EH (cell line): ENCODE measurements at places on chromosomes 13 and 19.
A peak's percentile ranks its signal among the peaks of the same experiment; 100 is the strongest.

GRCh38 chr19:33287927-33288326 is 14.4 kb downstream of the CEBPA start:
- no peak for DNase-seq

- peak; percentile 81 for DNase-seq
Measured at GRCh38 chr19:35869327-35870123, 1.2 kb downstream of the APLP1 start.

GRCh38 chr13:90622541-90622940 is 724.9 kb upstream of the MIR17HG start:
- DNase-seq = peak; percentile 47

- peak; percentile 88 for DNase-seq
Measured at GRCh38 chr19:40464059-40465024, 1.2 kb downstream of the BLVRB start.

DNA sequence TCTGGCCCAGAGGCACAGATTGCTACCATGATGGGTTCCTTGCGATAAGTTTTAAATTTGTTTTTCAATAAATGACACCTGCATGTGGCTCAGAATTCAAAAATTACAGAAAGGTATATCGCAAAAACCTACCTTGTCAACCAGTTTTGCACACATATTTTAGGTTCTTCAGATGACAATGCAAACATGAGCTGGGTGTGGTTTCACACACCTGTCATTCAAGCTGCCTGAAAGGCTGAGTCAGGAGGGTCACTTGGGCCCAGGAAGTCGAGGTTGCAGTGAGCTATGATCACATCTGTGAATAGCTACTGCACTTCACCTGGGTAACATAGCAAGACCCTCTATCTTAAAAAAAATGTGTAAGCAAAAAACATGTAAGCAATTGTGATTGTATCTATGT is 56.1 kb downstream of the DNM2 start:
- no peak for DNase-seq

DNA sequence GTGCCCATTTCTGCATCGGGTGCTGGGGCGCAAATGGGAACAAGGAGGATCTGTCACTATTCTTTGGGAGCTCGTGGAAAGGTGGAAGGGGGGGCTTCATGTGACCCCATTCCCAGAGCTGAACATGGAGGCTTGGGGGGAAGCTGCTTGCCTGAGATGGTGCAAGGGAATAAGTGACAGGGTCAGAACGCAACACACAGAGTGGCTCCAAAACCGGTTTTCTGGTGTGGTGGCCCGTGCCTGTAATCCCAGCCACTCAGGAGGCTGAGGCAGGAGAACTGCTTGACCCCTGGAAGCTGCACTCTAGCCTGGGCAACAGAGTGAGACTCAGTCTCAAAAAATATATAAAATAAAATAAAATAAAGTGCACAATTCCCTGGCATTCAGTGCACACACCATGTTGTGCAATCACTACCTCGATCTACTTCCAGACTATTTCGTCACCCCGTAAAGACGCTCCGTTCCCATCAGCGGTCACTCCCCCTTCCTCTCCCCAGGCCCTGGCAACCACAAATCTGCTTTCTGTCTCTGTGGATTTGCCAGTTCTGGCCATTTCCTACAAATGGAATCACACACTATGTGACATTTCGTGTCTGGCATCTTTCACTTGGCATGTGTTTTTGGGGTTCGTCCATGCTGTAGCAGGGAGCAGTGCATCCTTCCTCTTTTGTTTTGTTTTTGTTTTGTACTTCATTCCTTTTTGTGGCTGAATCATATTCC is 18.2 kb upstream of the COMP start:
- peak; percentile 86 for DNase-seq

DNA sequence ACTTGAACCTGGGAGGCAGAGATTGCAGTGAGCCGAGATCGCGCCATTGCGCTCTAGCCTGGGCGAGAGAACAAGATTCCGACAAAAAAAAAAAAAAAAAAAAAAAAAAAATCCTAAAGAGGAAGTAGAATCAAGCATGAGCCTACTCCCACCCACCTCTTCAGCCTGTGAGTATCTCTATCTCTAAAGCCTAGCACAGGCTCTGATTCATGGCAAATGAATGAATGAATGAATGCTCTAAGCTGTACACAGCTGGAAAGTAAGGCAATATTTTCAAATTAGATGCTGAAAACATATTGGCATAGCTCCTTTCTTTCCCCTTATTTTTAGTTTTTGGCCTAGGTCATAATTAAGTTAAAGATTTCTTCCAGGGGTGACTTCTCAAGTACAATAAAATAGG is 35.7 kb upstream of the FAM216B start:
- no peak for DNase-seq

DNA sequence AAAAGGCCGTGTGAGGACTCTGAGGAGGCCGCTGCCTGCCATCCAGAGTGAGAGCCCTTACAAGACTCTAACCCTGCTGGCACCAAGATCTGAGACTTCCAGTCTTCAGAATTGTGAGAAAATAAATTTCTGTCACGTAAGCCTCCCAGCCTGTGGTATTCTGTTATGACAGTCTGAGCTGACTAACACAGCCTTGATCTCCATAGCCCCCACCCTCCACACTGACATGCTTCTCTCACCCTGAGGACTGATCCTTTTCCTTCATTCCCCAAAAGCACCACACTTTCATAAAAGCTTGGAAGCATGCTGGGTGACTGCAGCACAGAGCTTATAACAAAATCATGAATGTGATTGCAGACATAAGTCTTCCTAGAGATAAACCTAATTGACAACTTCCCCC is 1059.8 kb downstream of the UQCRFS1 start:
- DNase-seq = no peak

DNA sequence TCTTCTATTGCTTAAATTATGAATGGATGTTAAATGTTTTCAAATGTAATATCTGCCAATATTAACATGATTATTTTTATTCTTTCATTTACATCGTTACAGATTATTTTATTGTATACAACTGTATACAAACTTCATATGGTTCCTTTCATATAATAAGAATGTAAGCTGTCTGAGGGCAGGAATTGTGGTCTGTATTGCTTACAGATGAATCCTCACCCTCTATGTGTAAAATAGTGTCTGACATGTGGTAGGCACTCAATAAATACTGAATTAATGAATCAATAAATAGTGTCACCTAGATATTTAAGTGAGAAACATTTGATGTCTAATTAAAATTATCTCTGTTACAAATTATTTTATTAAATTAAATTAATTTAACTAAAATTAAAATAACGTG is 7.8 kb downstream of the FPR3 start:
- DNase-seq = no peak

DNA sequence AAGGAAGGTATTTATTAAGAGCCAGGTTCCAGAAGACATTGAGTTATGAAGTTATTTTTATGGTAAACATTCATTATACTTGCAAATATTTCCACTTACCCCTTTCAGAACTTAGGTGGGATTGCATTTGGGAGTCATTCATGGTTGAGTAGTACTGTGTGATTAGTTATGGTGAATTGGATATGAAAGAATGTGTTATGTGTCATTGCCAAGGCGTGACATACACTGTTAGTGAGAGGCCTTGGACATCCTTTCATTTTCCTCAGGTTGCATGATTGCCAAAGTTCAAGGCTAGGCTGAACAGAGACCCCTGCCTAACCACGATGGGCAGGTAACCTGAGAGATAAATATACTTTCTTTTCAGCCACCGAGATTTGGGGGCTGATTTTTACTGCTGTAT is 40.9 kb upstream of the MYO16 start:
- DNase-seq = no peak

- DNase-seq = peak; percentile 15
Measured at GRCh38 chr13:24627090-24627714, 53.0 kb upstream of the ATP12A start.

- no peak for DNase-seq
Measured at GRCh38 chr19:35299523-35300338, 7.8 kb downstream of the MAG start.

- DNase-seq = peak; percentile 95
Measured at GRCh38 chr13:23570099-23570920, at the start of gene TNFRSF19. TNFRSF19 (plus strand) TSS chr13:23570412; CDS start chr13:23590184, 19,772 bp downstream.

- peak; percentile 71 for DNase-seq
Measured at GRCh38 chr19:57934820-57935665, at the start of gene ZNF418. ZNF418 (minus strand) TSS chr19:57935402; CDS start chr19:57933822, 1,580 bp downstream.

GRCh38 chr13:56718791-56719190 is 421.9 kb upstream of the PRR20A start:
- DNase-seq = no peak

DNA sequence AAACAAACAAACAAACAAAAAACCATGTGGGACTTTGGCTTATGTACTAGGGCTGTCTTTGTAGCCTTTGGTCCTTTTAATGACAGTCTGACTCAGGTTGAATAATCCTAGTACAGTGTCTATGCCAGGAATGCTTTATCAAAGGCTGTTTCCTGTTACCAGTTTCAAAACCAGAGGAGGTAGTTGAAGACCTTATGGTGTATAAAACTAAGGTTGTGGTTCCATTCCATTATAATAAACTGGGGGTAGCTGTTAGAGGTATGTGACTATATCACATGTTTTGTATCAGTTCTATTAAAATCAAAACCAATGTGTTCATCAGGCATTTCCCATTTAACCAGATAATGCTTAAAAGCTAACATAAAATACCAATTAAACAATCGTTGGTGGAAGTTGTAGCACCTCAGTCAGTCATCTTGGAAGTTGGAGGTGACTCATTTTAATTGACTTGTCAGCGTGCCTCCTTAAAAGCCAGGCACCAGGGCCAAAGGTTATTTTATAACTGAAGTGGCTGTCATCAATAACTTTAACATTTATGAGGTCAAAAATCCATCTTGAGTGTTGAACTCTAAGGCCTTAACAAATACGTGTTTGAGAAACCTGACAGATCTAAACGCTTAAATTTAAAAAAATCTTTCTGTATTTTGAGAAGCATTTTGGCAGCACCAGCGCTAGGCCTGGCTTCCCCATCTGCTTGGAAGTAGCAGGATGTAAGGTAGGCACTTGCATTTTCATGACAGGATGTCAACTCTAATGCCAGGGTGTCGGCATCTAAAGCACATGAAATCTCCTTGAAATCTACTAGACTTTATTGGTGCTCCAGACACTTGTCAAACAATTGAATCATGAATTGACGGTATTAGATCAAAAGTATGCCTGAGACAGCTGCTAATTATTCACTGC is 162.5 kb downstream of the LMO7 start:
- DNase-seq = peak; percentile 60

- no peak for DNase-seq
Measured at GRCh38 chr13:113669755-113670341, 2.8 kb downstream of the GRK1 start.

GRCh38 chr13:101949681-101950080 is 452.2 kb downstream of the FGF14 start:
- no peak for DNase-seq

- no peak for DNase-seq
Measured at GRCh38 chr13:31195616-31196015, 4.2 kb upstream of the B3GLCT start.

DNA sequence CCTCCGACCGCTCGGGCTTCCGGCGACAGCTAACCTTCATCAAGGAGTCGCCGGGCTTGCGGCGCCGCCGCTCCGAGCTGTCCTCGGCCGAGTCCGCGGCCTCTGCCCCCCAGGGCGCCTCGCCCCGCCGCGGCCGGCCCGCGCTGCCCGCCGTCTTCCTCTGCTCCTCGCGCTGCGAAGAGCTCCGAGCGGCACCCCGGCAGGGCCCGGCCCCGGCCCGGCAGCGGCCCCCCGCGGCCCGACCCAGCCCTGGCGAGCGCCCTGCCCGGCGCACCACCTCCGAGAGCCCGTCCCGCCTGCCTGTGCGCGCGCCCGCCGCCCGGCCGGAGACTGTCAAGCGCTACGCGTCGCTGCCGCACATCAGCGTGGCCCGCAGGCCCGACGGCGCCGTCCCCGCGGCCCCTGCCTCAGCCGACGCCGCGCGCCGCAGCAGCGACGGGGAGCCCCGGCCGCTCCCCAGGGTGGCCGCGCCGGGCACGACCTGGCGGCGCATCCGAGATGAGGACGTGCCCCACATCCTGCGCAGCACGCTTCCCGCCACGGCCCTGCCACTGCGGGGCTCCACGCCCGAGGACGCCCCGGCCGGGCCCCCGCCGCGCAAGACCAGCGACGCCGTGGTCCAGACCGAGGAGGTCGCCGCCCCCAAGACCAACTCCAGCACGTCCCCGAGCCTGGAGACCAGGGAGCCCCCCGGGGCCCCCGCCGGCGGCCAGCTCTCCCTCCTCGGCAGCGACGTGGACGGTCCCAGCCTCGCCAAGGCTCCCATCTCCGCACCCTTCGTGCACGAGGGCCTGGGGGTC is 9.6 kb downstream of the C19orf25 start:
- DNase-seq = peak; percentile 38

- no peak for DNase-seq
Measured at GRCh38 chr13:51926528-51926885, 64.7 kb downstream of the CCDC70 start.

GRCh38 chr19:16814526-16815100 is 14.6 kb upstream of the SIN3B start:
- no peak for DNase-seq

DNA sequence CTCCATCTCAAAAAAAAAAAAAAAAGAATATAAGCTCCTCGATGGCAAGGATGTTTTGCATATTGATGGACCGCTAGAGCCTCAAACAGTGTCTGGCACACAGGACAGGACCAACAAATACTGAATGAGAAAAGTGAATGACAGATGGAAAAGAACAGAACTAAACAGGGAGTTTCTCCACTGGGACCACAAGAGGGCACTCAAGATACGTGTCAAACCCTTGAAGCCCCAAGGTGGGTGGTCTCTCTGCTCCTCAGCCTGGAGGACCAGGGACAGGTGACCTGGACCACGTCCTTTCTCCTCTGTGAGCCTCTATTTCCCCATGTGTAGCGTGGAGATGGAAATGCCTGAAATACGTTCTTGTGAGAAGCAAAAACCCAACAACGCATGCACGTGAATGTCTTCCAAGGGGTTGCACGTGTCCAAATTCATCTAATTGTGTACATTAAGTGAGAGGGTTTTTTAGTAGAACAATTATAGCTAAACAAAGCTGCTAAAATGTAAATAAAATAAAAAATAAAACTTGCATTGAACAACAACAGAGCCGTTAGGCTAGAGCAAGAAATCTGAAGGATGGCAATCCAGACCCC is 5.7 kb upstream of the CDC42EP5 start:
- peak; percentile 52 for DNase-seq

DNA sequence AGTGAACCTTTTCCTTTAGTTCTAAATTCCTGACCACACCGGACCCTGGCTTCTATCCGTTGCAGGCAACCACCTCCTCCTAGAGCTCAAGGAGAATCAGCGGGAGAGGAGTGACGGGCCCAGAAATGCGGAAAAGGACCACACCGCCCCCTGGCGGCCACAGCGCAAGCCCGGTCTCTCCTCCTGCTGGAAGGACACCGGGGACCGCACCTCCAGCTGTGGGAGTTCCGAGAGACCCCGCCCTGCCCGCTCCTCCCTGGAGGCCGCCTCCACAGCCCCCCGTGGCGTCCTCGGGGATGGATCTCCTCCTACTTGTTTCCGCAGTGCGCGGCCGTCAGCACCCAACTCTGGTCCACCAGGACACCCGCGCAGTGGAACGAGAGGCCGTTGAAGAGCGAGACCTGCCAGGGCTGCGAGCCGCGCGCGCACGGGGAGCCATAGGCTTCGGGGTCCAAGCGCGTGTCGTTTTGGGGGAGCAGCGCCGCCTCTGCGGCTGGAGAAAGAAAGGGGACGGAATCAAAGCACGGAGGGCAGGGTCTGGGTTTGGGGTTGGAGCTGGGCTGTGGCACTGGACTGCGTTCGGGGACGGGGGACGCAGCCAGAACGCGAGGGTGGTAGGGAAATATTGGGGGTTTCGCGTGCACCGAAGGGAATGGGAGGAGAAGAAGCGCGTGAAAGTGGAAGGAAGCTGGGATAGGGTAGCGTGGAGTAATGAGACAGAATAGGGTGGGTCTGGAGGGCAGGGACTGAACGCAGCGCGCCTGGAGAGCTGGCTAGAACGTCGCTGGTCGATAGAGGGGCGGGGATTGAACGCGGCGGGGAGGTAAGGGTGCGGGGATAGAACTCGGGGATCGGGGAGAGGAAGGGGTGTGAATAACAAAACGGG is 2.5 kb downstream of the KLK10 start:
- DNase-seq = no peak
